Fibroblast of villous mesenchyme (primary cell): ENCODE measurements at places on chromosomes 2 and 18. TPM values are rescaled to one million over a fixed set of nuclear protein-coding genes. Genes with fewer than 3 reads are reported as not detected.
A peak's percentile ranks its signal among the peaks of the same experiment; 100 is the strongest.

The MTCL1 gene
- total RNA-seq = 59.6 and 80.5 TPM in 2 replicates

DNA sequence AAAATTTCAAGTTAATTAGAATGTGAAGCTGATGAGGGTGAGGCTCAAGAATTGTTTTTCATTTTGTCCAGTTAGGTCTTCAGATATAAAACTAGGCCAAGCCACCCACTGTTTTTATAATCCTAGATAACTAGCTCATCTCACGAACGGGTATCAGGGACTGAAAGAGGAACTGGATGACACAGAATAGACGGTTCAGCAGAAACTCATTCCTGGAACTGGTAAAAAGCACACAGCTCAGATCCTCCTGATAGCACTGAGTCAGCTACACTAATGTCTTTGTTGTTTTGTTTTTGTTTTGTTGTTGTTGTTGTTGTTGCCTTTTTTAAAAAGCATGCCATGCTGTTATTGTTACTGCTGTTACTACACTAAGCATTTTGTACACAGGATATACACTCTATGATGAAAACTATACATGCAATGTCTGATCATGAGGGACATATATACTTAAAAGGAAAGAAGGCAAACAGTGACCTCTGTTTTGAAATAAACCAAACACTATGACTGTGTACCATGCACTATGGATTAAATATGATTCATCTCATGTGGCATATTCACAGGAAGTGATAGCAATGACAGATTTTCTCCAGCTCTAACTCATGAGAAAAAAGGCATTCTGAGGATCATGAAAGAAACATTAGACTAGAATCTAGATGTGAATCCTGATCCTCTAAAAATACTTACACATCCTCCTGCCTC lies 437.6 kb downstream of the NCKAP5 start:
- DNase-seq = peak; percentile 6

- peak; percentile 55 for DNase-seq
Measured at GRCh38 chr18:24321071-24321470, 76.6 kb downstream of the OSBPL1A start.

- no peak for DNase-seq
Measured at GRCh38 chr2:11494310-11494709, 28.3 kb upstream of the E2F6 start.

The SNRNP27 gene
- total RNA-seq = 35.8 and 44.9 TPM in 2 replicates

GRCh38 chr18:42941860-42942259 lies 173.6 kb downstream of the RIT2 start:
- no peak for DNase-seq

The UGT1A5 gene
- not detected in 2 replicates for total RNA-seq

- DNase-seq = no peak
Measured at GRCh38 chr18:44051026-44051425, 629.7 kb upstream of the SETBP1 start.

GRCh38 chr2:41854227-41854626 lies 193.6 kb upstream of the PKDCC start:
- DNase-seq = no peak

The ALKAL2 gene
- 0.43 TPM in 1 of 2 replicates, not detected in the other for total RNA-seq

DNA sequence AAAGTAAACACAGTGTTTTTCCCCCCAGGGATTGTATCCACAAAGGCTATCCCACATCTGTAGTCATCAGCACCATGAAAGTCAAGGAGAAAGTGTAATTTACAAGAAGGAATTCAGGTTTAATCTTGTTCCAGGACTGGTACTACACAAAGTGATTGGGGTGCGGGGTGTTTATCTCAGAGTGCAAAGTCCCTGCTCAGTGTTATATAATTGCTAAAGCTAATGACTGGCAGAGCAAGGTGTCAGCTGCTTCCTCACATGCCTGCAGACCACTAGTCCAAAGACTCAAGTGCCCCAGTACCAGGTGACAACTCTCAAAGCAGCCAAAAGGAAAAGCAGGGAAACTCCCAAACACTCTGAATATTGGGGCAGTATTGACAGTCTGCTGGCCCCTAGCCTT lies 40.4 kb upstream of the PDCL3 start:
- DNase-seq = no peak

DNA sequence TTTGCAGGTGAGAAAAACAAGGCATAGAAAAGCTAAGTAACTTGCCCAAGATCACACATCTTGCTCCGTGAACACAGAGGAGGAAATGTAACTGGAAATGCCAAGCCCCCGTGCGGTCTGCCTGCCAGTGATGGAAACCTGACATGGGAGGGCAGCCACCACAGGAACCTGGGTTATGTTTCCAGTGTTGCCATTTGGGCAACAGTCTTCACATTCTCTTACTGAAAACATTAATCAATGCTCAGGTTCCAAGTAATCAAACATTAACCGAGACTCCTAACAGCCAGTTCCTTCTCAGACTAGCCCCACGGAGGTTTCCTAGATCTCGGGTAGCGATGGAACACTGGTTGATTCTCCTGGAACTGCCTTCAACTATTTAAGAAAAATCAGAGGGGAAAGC lies 2.5 kb downstream of the TGFA start:
- no peak for DNase-seq

DNA sequence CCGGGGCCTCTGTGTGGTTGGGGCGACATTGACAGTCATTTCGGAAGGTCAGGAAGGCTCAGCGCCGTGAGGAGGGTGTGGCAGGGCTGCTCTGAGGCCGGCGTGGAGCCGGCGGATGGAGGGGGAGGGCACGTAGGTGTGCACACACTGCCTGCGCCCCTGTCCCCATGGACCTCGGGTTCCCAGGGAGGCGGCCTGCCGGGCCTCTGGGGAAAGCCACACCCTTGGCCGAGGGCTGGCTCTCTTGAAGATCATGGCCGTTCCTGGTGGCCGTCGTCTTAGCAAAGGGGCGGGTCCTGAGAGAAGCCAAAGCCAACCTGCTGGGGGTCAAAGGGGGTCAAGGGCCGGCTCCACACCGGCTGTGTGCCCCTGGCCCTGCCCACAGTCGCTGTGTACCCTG lies 11.9 kb downstream of the GPC1 start:
- DNase-seq = no peak

- DNase-seq = peak; percentile 12
Measured at GRCh38 chr18:43396266-43396665, 119.0 kb upstream of the SYT4 start.

GRCh38 chr2:218880102-218880858 lies at the start of gene WNT10A:
Gene WNT10A, plus strand, starts transcription at chr2:218880852. Its CDS starts 144 bp downstream, at chr2:218880996.
- DNase-seq = no peak

The TRABD2A gene
- total RNA-seq = 1.3 and 1.7 TPM in 2 replicates

GRCh38 chr2:117523267-117523666 lies 291.2 kb upstream of the DDX18 start:
- DNase-seq = no peak

The CNTNAP5 gene
- total RNA-seq = not detected in 2 replicates

- no peak for DNase-seq
Measured at GRCh38 chr2:181054843-181055242, 74.4 kb downstream of the UBE2E3 start.

The VAMP8 gene
- total RNA-seq = 2.2 and 3.5 TPM in 2 replicates

- DNase-seq = no peak
Measured at GRCh38 chr2:216700781-216701180, 5.4 kb upstream of the IGFBP5 start.

DNA sequence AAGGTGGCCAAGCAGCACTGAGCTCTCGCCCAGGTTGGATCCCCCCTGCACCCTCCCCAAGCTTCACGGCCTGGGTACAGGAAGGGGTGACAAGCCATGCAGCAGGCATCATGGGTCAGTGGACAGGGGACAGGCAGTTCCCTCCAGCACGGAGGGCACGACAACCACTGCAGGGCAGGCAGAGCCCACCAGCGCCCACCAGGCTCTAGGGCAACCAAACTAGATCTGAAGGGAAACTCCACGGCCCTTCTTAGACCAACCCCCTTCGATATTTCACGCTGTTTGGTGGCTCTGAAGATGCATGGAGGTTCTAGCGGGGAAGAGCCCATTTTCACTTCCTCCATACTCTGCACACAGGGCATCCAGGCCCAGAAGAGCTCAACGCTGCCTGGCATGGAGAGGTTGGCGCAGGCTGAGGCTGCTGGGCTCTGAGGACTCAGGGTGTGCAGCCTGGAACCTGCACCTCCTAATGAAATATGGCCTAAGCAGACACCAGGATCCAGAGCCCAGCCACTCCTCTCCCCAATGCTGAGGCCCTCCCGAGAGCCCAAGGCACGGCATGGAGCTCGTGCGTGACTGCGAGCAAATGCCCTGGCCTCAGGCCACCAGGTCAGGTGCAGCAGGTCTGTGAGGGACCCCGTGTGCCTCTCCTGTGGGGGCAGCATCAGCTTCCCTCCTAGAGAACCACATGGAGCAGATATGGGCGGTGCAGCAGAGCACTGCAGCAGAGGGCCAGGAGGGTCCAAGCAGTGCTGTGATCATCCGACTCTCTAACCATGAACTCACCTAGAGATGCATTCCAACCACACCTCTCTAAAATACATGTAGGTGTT lies 8.7 kb upstream of the MTERF4 start:
- DNase-seq = no peak

DNA sequence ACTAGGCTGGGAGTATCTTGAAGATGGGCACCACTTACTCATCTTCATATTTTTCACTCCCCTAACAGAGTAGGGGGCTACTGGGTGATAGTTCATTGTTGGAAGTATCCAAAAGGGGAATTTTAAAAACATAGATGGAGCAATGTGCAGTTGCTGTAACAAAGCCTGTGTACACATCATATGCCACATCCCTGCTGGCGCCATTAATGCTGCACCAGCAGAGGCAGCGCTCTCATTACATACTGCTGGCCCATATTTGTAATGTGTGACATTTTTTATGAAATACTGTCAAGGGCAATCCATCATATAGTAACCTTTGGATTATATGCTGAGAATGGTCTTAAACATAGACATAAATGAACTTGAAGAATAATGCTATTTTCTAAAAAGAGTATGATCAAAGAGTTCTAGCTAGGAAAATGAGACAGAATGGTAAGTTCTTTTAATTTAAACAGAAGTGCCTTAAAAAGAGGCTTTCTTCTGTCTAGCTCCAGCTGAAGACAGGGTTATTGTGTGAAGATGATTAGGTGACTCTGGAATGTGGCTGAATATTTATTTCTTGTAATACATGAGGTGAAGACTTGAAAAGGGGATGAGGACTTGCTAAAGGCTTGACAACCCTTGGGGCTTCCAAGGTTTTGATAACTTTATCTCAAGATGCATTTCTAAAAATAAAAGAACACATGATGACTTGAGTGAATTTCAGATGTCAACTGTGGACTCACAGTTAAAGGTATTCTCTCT lies 2.4 kb upstream of the TMEM178A start:
- no peak for DNase-seq

GRCh38 chr2:181977661-181978350 lies 7.8 kb upstream of the PPP1R1C start:
- peak; percentile 44 for DNase-seq

The KLHL29 gene
- 10.6 and 14.7 TPM in 2 replicates for total RNA-seq

- no peak for DNase-seq
Measured at GRCh38 chr18:23992941-23993280, 21.6 kb upstream of the TTC39C start.

DNA sequence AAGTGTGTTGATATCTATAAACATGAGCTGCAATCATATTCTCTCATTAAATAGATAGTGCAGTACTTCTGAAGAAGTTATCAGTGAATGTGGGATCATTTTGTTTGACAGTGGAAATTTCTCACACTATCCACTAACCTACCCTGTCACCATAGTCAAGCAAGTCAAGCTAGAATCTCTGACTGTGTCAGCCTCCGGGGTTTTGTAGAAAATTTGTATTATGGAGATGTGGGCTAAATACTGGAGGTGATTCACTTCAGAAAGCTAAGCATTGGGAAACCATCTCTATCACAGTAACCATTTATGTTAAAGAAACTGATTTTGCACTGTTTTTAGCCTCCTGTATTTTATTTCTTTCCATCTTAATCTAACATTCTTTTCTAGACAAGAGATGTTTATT lies 126.6 kb upstream of the CREB1 start:
- no peak for DNase-seq

DNA sequence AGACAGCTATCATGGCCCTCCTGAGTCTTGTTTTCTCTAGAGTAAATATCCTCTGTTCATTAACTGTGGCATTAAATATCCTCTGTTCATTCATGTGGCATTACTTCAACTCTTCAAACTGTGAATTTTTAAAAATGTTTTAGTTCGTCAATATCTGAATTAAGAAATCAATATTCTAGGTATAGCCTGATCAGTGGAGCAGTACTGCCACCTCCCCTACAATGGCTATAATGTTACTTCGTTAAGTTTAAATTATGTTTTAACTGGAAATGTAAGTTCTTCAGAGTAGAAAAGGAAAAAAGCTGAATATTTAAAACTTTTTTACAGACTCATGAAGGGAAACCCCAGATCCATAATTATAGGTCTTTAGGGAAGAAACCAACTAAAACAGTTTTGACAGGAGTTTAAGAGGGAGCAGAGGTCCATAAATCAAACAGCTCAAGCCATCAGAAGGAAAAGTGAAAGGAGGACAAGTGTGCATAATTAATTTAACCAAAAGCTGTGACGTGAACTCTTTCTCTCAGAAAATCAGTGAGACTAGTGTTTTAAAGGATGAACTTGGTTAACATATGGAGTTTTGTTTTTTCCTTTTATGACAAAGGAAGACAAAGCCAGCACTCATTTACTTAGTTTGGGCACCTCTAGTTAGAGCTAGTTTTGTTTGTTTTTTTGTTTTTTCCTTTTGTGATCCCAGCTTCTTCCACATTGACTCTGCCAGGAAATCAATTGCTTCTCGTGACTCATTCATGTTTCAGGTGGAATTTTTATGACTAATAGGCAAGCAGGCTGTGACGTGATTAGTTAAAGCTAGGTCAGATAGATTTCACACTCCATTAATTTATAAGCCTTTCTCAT lies 44.9 kb downstream of the RBBP8 start:
- DNase-seq = peak; percentile 85

DNA sequence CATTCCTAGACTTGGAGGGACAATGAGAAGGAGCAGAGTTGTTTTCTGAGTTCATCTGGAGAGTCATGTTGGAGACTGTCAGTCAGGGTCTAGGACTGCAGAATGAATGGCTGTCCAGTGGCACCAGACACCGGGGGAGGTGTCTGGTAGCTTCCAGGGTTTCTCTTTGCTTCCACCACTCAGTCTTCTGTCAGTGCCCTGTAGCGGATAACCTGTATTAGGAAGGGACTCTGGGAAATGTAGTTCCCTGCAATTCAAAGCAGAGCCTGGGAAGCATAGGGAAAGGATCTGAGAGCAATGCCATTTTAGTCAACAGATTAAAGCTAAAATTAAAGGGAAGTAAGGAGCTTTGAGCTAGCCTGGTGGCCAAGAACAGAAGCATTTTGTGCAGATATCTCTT lies 257.9 kb downstream of the THSD7B start:
- DNase-seq = no peak

- no peak for DNase-seq
Measured at GRCh38 chr2:158830201-158830600, 35.1 kb downstream of the DAPL1 start.

The POTEE gene
- total RNA-seq = 0.32 TPM in 1 of 2 replicates, not detected in the other

DNA sequence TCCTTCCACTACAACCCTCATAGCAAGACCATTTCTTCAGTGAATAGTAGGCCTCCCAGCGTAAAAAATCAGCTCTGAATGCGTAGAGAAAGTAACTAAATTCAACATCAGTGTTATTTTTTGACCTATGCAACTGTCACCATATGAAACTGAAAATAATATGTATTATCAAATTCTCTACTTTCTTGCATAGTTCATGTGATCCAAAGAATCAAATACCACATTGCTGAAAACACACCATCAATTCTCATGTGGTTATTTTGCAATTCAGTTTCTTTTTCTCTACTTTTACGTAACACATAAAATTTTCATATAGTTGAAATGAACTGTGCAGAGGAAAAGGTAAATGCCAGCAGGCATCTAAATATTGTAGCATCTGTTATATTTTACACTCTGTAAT lies 208.5 kb upstream of the SPOPL start:
- no peak for DNase-seq

The CXXC1 gene
- 30.2 and 31.2 TPM in 2 replicates for total RNA-seq
